ENCODE measurements at places on chromosomes 5 and 9.

DNA sequence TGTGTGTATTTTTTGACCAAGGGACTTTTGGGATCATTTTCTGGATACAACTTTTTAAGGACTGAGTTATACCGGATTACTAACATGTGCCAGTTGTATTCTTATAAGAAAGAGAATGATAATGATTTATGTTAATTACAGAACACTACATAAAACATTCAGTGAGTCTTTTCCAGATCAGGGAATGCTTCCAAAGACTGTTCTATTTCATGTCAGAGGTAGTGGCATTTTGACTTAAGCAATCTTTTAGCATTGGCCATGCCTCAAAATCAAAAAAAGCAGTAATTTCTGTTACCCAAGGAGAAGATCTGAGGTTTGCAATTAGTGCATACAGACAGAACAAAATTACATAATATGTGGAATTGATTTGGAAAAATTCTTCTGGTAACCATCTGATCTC is 413.0 kb upstream of the CDH9 start:
- DNase-seq, result no peak

DNA sequence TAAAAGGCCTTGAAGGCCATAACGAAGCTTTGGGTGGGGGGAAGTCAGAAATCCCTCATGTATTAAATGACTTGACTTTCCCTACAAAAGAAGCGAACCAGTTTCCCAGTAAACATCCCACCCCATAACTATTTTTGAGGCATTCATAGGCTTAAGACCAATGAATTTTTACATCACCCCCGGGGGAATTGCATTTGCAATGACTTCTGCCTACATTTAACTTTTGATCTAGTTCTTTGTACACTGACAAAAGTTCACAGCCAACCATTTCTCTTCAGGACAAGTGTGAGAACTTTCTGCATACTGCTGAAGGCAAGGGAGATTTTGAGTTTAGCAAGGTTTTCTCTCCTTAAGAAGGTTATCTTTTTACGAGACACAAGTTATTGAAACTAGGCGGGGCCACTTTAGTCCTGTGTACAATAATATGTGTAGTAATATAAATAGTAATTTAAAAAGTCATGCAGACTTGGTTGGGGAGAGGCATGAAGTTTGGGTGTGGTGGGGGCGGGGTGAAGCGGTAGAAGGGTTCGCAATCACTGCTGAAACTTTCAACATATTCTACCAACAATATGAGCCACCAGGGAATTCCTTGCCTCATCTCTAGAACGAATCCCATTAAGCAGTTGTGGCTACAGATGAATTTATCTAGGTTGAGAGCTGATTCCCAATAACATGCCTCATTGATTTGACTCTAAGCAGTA is 2.5 kb downstream of the TJP2 start:
- DNase-seq, result no peak

DNA sequence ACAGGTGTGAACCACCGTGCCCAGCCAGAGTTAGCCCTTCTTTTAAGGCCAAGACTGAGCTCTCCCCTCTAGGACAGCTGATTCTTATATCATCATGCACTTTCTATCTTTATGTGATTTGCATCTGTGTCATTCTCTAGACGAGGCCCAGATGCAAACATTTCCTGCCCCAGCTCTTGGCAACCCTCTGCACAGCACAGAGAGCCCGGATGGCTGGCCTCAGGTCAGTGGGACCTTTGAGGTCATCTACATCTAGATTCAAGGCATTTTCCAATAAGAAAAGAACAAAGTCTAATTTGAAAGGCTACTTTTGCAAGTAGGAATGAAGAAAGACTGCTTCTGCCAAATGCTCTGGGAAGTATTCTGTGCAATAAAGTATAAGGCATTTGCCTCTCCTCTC is 109.0 kb upstream of the DAB2 start:
- DNase-seq, result no peak

- DNase-seq, result no peak
Measured at GRCh38 chr9:93090091-93090655, 5.8 kb upstream of the CARD19 start.

- no peak for DNase-seq
Measured at GRCh38 chr5:123305751-123306150, 117.5 kb downstream of the CEP120 start.

- no peak for DNase-seq
Measured at GRCh38 chr9:134328841-134329575, 2.8 kb downstream of the RXRA start.

DNA sequence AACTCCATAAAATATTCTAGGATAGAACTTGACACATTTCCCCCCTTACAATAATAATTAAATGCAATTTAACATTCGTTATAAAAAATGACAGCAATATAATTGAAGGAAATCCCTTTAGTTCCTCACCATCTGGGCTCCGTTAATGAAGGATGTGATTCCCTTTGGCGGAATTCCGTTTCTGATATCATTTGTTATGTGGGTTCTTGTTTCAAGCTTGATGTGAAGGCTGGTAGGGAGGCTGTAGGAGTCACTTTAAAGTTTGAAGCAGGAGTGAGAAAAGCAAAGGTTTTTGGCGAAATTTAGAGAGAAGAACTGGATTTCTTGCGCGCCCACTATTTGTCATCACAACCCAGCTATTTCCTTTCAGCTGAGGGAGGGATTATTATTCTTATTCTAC is 4.0 kb downstream of the RGS7BP start:
- no peak for DNase-seq

DNA sequence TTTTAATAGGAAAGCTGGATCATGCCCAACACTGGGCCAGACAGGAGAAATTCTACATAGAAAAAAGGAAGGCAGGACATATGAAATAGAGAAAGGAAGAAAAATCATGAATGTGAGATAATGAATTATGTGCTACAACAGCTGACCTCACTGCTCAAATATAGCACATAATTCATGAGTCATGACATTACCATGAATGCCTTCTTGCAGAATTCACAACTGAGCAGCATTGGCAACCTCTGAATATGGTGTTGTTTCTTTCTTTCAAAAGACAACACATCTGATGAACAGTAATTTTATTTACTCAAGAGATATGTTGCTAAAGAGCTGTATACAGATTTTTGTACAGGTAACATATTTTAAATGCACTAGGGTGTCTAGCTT is 34.4 kb downstream of the APBA1 start:
- DNase-seq, result no peak

GRCh38 chr5:73745836-73746235 is 119.8 kb downstream of the ARHGEF28 start:
- DNase-seq, result no peak

- peak; percentile 46 for DNase-seq
Measured at GRCh38 chr5:141637123-141637766, 448 bp downstream of the RELL2 start.

GRCh38 chr5:134411228-134411545 is 494 bp downstream of the CDKN2AIPNL start:
- DNase-seq, result no peak

GRCh38 chr5:145307866-145308382 is 527.2 kb downstream of the PRELID2 start:
- no peak for DNase-seq

- no peak for DNase-seq
Measured at GRCh38 chr5:28374492-28374967, 1336.1 kb upstream of the CDH9 start.

DNA sequence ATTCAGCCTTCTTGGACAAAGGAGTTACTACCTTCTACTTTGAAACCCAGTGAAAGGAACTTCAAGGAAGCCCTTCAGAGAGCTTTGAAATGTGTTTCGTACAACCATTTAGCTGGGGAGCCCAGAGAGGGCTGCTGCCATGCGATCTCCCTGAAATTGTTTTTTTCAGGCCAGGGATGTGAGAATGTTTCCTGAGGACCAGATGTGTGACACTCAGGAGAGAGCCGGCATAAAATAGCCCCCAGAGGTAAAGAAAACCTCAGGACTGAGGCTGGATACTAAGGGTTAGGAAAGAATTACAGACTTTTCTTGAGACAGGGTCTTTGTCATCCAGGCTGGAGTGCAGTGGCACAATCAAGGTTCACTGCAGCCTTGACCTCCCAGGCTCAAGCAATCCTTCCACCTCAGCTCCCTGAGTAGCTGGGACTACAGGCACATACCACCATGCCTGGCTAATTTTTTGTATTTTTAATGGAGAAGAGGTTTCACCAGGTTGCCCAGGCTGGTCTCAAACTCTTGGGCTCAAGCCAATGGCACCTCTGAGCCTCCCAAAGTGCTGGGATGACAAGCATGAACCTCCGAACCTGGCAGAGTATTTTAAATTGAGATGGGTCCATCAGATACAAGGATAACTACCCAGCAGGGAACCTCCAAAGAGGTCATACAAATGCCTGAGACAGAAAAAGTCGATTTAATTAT is 8.4 kb downstream of the RPL37 start:
- no peak for DNase-seq

DNA sequence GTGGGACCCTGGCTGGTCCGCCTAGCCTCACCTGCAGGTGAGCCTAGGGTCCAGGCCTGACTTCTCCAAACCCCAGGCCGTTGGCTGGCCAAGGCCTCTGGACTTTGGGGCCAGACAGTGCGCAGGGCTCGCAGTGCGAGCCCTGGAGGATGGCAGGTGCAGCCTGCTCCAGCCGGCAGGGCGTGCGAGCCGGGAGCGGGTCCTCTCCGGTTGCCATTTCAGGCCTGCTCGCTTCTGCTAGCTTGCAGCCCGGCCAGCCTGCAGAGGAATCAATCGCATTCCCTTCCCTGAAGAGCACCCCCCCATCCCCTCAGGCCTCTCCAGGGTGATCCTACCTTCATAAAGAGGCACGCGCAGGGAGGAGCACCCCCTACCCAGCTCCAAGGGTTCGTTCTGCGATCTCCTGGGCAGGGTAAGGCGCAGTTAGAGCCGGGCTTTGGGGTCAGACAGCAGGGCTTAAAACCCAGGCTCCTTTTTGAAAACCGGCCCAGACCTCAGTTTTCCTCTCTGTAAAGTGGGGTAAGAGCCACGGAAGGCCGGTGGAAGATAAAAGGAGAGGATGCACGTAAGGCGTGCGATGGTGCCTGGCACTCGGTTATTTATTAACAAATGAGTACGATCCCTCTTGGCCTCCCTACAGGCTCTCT is 6.2 kb downstream of the BARHL1 start:
- DNase-seq, result no peak

GRCh38 chr9:7756088-7756487 is 43.5 kb downstream of the DMAC1 start:
- DNase-seq, result no peak

GRCh38 chr5:173665326-173665725 is 48.9 kb upstream of the BOD1 start:
- no peak for DNase-seq

DNA sequence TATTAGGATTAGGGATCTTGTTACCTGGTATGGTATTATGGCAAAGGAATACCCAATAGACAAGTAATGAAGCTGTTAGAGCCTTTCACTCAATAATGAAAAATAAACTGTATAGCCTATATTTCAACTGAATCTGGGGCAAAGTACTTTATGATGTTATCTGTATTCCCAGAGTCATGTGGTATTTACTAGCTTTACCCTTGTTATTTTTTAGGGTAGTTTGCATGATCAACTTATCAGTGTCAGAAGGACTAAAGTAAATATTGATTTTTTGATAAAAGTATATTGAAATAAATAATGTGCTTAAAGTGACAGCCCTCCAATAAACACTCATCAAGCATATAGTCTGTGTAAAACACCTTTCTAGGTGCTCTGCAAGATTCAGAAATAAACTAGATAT is 64.6 kb downstream of the MAN2A1 start:
- no peak for DNase-seq

DNA sequence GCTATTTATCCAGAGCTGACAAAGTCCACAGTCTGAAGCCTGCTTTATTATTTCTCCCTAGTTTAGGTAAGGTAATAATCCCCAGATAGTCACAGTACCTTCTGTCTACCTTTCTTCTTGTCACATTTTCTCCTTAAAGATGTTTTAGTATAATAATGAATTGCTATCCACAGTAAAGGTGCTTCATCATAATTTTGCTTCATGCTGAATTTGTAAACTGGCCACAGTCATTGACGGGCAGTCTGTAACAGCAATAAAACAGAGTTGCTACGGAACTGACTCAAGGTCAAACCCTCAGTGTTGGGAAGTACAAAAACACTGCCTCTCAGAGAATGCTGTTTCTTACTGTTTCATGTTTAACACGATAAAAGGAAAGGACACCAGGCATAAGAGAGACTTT is 195.7 kb downstream of the ZNF608 start:
- no peak for DNase-seq

DNA sequence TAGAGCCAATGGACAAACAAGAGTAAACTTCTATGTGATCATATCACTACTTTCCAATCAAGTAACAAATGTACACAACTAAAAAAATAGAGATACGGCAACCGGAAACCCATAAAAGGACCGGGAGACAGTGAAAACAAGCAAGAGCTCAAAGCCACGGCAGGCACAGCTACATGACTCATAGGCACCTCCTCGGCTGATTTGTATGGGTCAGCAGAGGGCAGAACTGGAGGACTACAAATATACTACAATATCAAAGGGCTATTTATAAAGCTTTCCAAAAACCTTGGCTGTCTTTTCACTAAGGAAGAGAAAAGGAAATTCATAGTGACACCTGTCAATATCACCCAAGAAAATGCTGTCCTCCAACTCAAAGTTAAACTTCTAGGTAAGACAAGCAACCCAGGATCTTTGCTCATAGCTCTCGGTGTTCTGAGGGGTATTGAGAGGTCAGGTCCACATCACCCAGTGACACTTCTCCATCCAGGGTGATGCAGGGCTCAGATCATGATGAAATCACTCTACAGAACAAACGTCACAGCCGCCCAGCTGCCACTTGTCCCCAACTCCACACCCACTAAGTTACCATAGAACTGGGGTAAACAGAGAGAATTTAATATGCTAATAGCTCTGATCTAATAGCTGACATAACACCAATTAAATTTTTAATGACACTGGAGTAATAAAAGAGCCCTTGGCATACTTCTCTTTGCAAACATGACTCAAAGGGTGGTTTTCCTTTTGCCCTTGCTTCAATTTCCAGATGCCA is 41.3 kb downstream of the PFDN1 start:
- DNase-seq, result no peak

DNA sequence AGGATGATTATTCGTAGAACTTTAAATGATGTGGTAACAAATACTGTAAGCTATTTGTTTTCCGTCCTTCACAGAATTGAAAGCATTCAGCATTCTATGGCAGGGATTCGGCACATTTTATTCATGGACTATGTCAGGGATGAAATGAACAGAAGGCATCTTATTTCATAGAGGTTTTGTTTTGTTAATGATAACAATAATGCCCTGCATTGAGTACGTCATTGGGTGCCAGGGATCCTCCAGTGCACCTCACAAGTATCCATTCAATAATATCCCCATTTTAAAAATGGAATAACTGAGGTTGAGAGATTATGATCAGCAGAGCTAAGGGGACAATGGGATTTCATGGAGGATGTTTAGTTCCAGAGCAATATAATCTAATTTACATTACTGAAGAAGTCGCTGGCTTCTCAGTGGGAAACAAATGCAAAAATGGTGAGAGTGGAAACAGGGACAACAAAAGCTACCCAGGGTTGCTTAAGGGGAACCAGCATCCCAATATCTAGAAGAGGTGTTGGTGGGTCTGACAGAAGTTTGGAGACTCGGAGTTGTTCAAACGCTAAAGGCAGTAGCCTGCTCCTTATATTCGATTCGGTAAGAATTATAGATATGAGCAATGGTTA is 985.7 kb upstream of the WWC1 start:
- DNase-seq, result no peak
